ENCODE measurements at places on chromosomes 4 and X.

GRCh38 chr4:1940566-1940965 lies 68.2 kb downstream of the NELFA start:
- H3K36me3 ChIP-seq: no peaks in the 10 kb centered on the region
- no peak for DNase-seq

DNA sequence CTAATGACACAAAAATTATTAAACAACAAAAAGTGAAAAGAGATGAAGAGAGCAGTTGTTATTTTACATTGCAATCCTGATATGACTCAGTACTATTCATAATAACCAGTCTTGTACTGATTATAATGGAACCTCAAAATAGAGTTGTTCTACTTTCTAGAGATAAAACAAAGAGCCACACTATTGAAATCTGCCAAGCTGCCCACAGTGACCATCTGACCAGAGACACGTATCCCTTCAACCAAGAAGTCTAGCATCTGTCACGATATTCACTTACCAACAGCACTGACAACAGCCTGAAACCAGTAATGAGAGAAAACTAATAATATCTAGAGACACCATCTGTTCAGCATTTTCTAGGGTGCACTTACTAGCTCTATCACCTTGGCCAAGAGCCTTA lies 466.7 kb downstream of the NKX6-1 start:
- H3K36me3 ChIP-seq: no peaks in the 10 kb centered on the region
- no peaks in the 10 kb centered on the region for H3K27me3 ChIP-seq
- no peak for DNase-seq
- H3K4me1 ChIP-seq: no peaks in the 10 kb centered on the region

GRCh38 chr4:140851032-140851636 lies 94.9 kb upstream of the TBC1D9 start:
- H3K27me3 ChIP-seq: no peaks in the 10 kb centered on the region
- H3K27ac ChIP-seq: no peak overlapping the region
- no peak overlapping the region for H3K4me3 ChIP-seq

- H3K4me3 ChIP-seq: no peak overlapping the region
- H3K4me1 ChIP-seq: peaks cover 3% of the 10 kb centered on the region
- peak overlapping the region; percentile 65 for H3K27ac ChIP-seq
- DNase-seq: peak; percentile 75
- H3K36me3 ChIP-seq: no peaks in the 10 kb centered on the region
Observed at GRCh38 chrX:67780694-67781109, 236.9 kb downstream of the AR start.

DNA sequence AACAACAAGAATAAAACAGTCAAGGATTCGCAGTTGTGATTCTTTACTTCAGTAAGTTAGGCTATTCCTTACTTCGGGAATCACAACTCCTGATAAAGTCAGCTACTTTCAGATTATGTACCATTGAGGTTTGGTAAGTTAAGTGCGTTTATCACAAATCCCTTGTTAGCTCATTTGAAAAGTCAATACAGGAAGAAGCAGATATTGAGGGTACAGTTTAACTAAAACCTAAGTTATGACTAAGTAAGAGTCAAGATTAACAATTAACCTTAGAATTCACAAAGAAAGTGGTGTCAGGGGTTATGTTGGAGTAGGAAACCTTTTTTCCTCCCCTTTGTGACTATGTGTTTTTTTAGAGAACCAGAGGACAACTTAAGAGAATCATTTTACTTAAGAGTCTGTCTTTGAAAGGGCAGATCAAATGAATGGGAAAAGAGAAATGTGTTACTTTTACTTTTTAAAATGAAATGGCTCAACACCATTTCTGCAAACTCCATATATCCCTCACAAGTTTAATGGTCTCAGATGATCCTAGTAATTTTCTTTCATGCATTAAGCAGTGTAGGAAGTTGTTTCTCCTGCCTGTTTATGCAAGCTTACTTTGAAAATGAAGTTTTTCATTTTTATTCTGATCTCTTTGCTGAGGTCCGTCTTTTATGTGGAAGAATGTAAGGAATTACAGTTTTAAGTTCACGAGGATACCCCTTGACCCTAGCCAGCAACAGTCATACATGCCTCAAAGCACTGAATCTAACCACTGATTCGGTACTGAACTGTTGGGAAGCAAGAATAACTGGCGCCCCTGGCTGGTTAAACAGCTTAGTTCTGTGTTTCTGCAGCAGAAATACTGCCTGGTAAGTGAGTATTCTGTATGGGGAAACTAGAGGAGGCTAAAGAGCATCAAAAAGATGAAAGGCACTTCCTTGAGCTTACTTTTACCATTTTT lies 211.7 kb downstream of the SLC4A4 start:
- H3K4me3 ChIP-seq: no peak overlapping the region
- H3K4me1 ChIP-seq: no peaks in the 10 kb centered on the region
- H3K36me3 ChIP-seq: no peaks in the 10 kb centered on the region

DNA sequence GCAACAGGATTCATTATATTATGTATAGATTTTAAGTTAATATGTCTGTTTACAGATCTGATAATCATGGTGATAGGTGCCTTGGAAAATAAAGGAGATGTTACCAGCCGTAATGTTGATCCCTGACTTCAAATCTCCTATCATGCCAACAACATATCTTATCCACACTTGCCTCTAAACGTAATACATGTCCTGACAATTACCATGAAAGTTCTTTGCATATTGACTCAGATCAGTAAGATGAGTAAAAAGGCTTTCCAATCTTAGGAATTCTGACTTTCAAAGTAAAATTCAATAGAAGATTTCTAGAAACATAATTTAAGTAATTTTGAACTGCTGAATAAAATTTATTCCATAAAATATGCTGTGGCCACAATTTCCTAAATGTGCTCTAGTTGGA lies 513.3 kb downstream of the ANKRD50 start:
- H3K36me3 ChIP-seq: no peaks in the 10 kb centered on the region
- no peaks in the 10 kb centered on the region for H3K27me3 ChIP-seq
- H3K4me1 ChIP-seq: no peaks in the 10 kb centered on the region
- no peak overlapping the region for H3K27ac ChIP-seq
- no peak for DNase-seq
- H3K4me3 ChIP-seq: no peak overlapping the region

- DNase-seq: no peak
- no peak overlapping the region for H3K4me3 ChIP-seq
- no peaks in the 10 kb centered on the region for H3K36me3 ChIP-seq
- no peaks in the 10 kb centered on the region for H3K4me1 ChIP-seq
- no peak overlapping the region for H3K27ac ChIP-seq
Observed at GRCh38 chr4:40333921-40334352, 1.2 kb upstream of the CHRNA9 start.

GRCh38 chr4:184446132-184446658 lies 28.2 kb downstream of the IRF2 start:
- no peak overlapping the region for H3K4me3 ChIP-seq
- H3K36me3 ChIP-seq: no peaks in the 10 kb centered on the region

DNA sequence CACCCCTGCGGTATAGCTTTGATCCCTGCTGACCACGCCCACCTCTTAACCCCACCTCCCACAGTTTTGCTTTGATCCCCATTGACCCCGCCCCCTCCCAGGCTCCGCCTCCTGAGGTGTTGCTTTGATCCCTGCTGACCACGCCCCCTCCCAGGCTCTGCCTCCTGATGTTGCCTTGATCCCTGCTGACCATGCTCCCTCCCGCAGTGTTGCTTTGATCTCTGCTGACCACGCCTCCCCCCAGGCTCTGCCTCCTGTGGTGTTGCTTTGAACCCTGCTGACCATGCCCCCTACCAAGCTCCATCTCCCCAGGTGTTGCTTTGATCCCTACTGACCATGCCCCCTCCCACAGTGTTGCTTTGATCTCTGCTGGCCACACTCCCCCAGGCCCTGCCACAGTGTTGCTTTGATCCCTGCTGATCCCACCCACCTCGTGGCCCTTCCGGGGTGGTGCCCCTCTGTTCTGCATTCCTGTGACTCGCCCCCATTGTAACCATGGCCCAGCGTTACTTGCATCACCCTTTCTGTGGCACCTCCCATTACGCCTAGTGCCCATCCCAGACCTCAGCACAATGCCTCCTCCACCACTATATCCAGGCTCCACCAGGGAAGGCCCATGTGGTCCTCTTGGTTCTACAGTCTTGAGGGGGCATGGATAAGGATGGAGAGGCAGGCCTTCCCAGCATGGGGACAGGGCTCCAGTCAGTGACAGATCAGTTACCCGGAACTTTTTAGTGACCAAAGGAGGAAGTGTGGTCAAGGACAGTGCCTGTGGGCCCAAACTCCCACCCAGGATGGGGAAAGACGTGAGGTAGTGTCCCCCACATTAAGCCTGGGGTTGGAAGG lies 70.8 kb downstream of the ADRA2C start:
- H3K27ac ChIP-seq: no peak overlapping the region
- no peaks in the 10 kb centered on the region for H3K27me3 ChIP-seq
- no peaks in the 10 kb centered on the region for H3K36me3 ChIP-seq
- H3K4me1 ChIP-seq: no peaks in the 10 kb centered on the region

- DNase-seq: no peak
- no peaks in the 10 kb centered on the region for H3K36me3 ChIP-seq
Observed at GRCh38 chr4:167233685-167234315, 494 bp downstream of the SPOCK3 start.

DNA sequence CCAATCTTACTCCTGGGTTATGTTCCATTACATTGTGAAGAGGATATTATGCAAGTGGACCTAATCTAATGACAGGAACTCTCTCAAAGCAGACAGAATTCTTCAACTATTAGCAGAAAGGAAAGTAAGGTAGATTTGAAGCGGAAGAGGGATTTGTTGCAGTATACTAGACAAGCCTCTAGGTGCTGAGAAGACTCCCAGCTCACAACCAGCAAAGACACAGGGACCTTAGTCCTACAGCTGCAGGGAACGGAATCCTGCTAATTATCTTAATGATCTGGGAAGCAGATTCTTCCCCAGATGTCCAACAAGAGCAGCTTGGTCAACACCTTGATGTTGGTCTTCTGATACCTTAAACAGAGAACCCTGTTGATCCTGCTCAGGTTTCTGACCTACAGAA lies 73.6 kb downstream of the STK32B start:
- H3K27ac ChIP-seq: no peak overlapping the region
- no peaks in the 10 kb centered on the region for H3K4me1 ChIP-seq
- no peaks in the 10 kb centered on the region for H3K27me3 ChIP-seq
- H3K36me3 ChIP-seq: no peaks in the 10 kb centered on the region

DNA sequence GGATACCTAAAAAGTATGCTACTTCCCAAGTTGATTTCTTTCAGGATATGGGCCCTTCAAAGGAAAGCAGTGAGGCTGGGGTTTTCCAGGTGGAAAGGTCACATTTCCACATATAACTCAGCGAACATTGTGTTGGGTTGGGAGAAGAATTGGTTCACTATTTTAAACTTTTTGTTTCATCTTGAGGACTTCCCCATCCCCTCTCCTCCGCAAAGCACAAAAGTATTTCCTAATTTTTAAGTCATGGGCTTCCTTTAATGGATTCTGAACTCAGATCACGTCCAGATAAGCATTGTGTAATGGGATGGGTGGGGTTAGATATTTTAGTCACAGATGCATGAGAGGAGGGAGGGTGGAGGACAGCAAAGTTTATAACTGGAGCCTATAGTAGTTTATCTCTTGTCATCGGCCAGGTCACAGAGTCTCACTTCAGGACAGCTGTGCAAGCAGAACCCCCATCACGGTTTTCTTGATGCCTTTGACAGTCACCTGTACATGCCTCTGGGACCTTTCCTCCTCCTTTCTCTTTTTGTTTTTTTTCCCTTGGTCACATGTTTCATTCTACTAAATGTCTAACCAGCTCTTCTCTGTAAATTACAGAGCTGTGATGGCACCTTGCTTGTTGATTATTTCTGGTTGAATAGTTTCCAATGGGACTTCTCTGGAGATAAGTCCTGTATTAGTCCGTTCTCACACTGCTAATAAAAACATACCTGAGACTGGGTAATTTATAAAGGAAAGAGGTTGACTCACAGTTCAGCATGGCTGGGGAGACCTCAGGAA lies 115.4 kb downstream of the PTTG2 start:
- H3K27ac ChIP-seq: peak overlapping the region; percentile 51
- no peaks in the 10 kb centered on the region for H3K36me3 ChIP-seq
- H3K4me1 ChIP-seq: no peaks in the 10 kb centered on the region
- DNase-seq: no peak

GRCh38 chr4:41882625-41883347 lies 52.4 kb upstream of the TMEM33 start:
- no peak for DNase-seq
- H3K36me3 ChIP-seq: no peaks in the 10 kb centered on the region
- H3K4me1 ChIP-seq: no peaks in the 10 kb centered on the region
- H3K27me3 ChIP-seq: peaks cover 10% of the 10 kb centered on the region
- H3K4me3 ChIP-seq: peak overlapping the region; percentile 31

DNA sequence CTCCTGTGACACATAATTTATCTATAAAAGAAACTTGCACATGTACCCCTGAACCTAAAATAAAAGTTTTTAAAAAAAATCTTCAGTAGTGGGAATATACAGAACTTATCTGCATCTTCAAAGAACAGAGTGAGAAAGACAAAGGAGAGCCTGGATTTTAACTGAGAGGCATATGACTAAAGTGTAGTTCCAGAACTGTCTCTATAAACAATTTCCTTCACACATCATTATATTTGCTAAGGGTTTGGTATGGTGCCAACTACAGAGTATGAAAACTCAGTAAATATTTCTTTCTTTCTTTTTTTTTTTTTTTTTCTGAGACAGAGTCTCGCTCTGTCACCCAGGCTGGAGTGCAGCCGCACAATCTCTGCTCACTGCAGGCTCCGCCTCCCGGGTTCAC lies 49.9 kb upstream of the NFKB1 start:
- H3K4me3 ChIP-seq: no peak overlapping the region
- no peaks in the 10 kb centered on the region for H3K36me3 ChIP-seq
- H3K27ac ChIP-seq: no peak overlapping the region
- no peaks in the 10 kb centered on the region for H3K27me3 ChIP-seq

GRCh38 chrX:15475021-15475420 lies 18.1 kb downstream of the PIR start:
- H3K27ac ChIP-seq: peak overlapping the region; percentile 34
- H3K36me3 ChIP-seq: no peaks in the 10 kb centered on the region
- H3K4me1 ChIP-seq: no peaks in the 10 kb centered on the region
- no peak for DNase-seq
- no peak overlapping the region for H3K4me3 ChIP-seq

- DNase-seq: no peak
- no peak overlapping the region for H3K4me3 ChIP-seq
- no peak overlapping the region for H3K27ac ChIP-seq
- no peaks in the 10 kb centered on the region for H3K4me1 ChIP-seq
Observed at GRCh38 chr4:151807220-151807619, 46.4 kb upstream of the GATB start.

GRCh38 chrX:81348388-81348787 lies 146.5 kb downstream of the SH3BGRL start:
- H3K36me3 ChIP-seq: no peaks in the 10 kb centered on the region
- no peaks in the 10 kb centered on the region for H3K27me3 ChIP-seq
- no peak overlapping the region for H3K27ac ChIP-seq
- H3K4me3 ChIP-seq: no peak overlapping the region
- DNase-seq: no peak

GRCh38 chr4:106587558-106587957 lies 219.0 kb upstream of the GIMD1 start:
- H3K4me1 ChIP-seq: no peaks in the 10 kb centered on the region
- no peak for DNase-seq
- no peaks in the 10 kb centered on the region for H3K27me3 ChIP-seq
- H3K4me3 ChIP-seq: no peak overlapping the region
- no peaks in the 10 kb centered on the region for H3K36me3 ChIP-seq
